ENCODE measurements at places on chromosomes 11 and 22.

DNA sequence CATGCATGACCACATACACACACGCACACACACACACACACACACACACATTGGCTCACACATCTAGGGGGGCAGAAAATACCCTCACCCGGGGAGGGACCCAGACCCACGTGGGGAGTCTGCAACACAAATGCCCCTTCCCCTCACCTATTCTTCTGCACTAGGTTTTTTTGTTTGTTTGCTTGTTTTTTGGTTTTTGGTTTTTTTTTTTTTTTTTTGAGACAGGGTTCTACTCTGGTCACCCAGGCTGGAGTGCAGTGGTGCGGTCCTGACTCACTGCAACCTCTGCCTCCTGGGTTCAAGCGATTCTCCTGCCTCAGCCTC, 28.4 kb downstream of the WEE1 start:
- DNase-seq: no peak

- no peak for DNase-seq
Measured at GRCh38 chr11:125624756-125625213, at the start of gene CHEK1. Gene CHEK1, plus strand, starts transcription at chr11:125625163. Its CDS starts 1,606 bp downstream, at chr11:125626769.

DNA sequence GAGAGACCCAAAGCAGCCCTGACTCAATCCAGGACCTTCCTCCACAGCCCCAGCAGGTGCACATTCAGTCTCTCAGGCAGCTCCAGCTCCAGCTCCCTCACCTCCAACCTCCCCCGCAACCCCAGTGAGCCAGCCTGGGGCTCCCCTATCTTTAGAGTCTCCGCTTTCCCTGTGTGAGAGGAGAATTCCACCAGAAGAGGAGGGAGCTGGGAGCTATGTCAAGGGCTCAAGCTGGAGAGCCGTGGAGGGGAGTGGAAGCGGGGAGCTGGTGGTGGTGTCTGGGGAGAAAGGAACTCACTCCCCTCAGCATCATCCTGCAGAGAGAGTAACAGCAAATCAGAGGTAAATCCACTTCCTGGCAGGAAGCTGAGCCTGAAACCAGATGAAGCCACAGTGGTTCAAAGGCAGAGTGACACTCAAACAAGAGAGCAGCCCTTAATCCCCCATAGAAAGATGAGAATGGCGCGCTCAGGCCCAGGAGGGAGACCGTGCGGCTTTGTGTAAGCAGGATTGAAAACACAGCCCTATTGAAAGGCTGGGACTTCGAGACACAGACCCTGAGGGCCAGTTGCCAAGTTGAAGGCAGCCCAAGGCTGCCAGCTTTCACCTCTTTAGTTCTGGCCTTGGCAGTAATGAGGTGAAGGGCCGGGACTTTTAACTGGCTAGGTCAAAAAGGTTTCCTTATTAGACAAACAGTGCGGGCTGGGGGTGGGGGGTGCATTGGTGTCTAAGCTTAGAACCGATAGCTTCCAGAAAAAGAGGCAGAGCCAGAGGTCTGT, 21.4 kb upstream of the CDON start:
- no peak for DNase-seq

DNA sequence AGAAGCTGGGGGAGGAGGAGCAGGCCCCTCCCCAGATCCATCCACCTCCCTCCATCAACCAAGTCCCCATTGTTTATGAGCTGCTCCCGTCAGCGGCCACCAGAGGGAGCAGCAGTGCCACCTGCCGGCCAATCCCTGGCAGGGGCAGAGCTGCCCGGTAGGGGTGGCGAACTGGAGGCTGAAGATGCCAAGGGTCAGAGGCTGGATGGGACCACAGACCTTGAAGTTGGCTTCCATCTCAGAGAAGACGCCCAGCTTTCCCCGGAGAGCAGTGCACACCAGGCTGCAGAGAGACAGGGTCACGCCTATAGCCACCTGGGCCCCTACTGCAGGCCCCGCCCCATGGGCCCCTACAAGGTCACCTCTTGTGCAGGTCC, 3.6 kb downstream of the FIBP start:
- DNase-seq: peak; percentile 38

GRCh38 chr11:115224551-115224950, 279.7 kb downstream of the CADM1 start:
- no peak for DNase-seq

- no peak for DNase-seq
Measured at GRCh38 chr22:23187211-23187610, 6.9 kb downstream of the BCR start.

DNA sequence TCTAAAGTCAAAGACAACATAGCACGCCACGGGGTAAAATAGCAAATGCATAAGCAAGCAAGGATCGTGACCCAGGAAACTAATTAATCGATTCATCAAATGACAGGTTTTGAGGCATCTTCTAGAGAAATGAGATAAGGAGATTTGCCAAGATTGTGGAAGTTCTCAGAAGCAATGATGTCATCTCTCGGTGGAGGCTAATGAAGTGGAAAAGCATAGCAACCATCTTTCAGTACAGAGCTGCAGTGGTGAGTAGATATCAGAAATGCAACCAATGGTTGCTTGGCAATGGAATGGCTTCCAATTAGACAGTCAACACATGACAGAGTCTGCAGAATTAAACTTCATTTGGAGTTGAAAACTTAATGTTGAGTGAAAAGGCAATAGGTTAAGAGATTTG, 116.0 kb downstream of the KIRREL3 start:
- no peak for DNase-seq

DNA sequence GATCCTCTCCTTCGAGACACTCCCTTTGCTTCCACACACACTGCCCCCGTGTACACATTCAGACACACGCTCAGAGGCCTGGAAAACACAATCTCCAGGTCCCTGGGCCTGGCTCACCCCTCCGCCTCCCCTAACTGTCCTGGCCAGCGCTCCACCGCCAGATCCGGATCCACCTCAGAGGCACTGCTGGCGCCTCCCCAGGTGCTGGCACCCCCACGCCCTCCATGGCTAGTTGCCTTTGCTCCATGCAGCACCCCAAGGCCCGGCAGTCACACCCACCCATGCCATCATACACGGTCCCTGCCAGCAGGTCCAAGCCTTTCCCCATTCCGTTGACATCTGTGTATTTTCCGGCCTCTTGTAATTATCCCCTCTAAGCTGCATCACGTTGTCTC, 11.1 kb downstream of the SPTBN2 start:
- no peak for DNase-seq

DNA sequence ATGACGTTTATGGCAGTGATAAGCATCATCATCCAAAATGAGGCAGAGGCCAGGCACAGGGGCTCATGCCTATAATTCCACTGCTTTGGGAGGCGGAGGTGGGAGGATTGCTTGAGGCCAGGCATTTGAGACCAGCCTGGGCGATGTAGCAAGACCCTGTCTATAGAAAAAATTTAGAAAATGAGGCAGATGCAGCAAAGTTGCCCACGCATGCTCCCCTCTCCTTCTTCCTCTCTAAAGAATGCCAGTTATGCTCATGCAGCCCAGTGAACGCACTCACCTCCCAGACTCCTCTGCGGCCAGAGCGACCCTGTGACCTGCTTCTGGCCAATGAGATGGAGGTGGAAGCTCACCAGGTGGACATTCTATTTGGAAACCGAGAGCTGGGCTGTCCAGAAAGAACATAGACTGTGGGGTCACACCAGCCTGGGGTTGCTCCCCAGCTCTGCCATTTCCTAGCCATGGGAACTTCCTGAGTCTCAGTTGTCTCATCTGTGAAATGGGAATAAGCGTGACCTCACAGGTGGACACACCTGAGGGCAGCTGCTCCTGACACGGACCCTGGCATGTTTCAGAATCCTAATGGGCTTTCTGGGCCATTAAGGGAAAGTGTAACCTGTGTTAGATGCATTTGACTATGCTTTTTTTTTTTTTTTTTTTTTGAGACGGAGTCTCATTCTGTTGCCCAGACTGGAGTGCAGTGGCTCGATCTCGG, 44.9 kb downstream of the MCM5 start:
- no peak for DNase-seq

GRCh38 chr11:88543902-88544655, 206.5 kb upstream of the CTSC start:
- no peak for DNase-seq

DNA sequence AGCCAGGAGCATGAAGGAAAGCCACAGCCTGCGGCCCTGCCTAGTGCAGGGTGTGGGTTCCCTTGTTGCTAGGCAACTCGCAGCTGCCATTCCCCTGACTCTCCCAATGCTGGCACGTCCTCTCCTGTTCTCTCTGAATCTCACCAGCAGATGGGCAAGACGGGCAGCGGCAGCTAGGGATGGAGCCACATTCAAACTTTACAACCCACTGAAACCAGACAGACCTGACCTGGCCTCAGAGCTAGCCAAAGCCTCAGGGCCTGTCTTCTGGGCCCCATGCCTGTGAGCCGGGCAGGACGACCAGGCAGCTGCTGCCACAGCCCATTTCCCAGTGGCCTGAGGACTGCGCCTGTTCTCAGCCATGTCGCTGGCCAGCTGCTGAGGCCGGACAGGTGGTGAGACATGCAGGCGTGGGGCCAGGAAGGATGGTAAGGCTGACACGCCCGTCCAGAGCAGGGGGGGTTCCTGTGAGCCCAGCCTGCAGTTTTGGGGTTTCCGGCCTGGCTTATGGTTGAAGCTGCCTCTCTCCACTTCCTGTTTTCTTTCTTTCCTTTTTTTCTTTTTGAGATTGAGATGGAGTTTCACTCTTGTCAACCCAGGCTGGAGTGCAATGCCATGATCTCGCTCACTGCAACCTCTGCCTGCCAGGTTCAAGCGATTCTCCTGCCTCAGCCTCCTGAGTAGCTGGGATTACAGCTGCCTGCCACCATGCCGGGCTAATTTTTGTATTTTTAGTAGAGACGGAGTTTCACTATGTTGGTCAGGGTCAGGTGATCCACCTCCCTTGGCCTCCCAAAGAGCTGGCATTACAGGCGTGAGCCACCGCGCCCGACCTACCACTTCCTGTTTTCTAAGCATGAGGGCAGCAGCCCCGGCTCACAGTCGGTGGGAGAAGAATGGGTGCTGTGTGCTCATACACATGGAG, 4.1 kb downstream of the SUN2 start:
- no peak for DNase-seq

- DNase-seq: no peak
Measured at GRCh38 chr11:64864135-64864472, 14.3 kb downstream of the EHD1 start.

GRCh38 chr11:3822312-3822711, 14.0 kb downstream of the PGAP2 start:
- no peak for DNase-seq

- DNase-seq: peak; percentile 94
Measured at GRCh38 chr22:37608477-37609239, at the start of gene GGA1. Gene GGA1, plus strand, starts transcription at chr22:37608834. Its CDS starts 27 bp downstream, at chr22:37608861.

DNA sequence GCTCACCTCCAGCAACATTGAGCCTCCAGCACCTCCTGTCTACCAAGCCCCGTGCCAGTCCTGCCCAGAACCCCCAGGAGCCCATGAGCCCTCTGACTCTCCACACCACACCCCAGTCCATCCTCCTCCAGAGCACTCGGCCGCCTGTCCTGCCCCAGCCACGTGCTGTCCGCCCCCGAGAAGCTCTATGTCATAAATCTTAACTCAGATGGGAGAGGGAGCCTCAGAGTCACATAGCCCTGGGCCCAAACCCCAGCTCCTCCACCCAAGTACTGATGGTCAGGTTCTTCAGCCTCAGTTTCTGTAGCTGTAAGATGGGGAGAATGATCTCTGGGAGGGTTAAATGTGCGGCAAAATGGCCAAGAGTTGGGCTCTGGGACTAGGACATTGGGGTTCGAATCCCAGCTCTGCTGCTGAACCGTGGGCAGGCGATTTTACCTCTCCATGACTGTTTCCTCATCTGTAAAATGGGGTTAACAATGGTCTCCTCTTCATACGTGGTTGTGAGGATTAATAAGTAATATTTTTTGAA, 27.8 kb downstream of the CYTH4 start:
- no peak for DNase-seq

DNA sequence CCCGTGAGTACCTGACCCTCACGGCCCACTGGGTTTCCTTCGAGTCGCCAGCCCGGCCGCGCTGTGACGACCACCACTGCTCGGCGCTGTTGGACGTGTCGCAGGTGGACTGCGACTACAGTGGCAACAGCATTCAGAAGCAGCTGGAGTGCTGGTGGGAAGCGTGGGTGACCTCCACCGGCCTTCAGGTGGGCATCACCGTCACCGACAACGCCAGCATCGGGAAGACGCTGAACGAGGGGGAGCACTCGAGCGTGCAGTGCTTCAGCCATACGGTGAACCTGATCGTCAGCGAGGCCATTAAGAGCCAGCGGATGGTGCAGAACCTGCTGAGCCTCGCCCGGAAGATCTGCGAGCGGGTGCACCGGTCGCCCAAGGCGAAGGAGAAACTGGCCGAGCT, 32.2 kb downstream of the ZBED4 start:
- no peak for DNase-seq

- DNase-seq: no peak
Measured at GRCh38 chr22:17777717-17778044, 3.4 kb upstream of the BID start.

- no peak for DNase-seq
Measured at GRCh38 chr11:11296434-11296833, 56.6 kb downstream of the CSNK2A3 start.

GRCh38 chr22:44243761-44244160, 63.0 kb downstream of the PARVG start:
- DNase-seq: no peak

- no peak for DNase-seq
Measured at GRCh38 chr11:85903406-85903805, 48.2 kb downstream of the CCDC83 start.

DNA sequence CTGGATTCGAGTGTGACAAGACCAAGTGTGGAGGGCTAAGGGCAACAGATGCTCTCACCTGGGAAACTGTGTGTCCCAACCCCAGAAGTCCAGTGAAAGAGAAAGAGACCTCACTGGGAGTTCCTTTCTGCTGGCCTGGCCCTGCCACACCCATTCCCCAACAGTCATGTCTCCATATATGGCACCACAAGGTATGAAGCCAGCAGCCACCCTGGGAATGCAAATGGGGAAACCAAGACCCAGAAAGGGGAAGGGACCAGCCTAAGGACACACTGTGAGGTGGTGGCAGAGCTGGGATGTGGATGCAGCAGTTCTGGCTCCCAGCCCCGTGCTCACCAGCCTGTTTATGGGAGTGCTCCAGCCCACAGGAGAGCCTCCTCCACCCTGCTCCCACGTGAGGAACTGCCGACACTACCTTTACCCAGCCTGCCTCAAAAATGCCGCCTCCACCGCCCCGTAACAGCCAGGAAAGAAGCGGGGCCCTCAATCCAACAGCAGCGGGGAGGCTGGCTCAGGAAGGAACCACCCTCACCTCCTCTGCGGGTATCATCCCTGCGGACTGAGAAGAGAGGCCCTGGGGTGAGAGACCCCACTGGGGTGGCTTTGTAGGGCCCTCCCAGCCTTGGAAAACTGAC, 12.6 kb downstream of the LMO1 start:
- no peak for DNase-seq

DNA sequence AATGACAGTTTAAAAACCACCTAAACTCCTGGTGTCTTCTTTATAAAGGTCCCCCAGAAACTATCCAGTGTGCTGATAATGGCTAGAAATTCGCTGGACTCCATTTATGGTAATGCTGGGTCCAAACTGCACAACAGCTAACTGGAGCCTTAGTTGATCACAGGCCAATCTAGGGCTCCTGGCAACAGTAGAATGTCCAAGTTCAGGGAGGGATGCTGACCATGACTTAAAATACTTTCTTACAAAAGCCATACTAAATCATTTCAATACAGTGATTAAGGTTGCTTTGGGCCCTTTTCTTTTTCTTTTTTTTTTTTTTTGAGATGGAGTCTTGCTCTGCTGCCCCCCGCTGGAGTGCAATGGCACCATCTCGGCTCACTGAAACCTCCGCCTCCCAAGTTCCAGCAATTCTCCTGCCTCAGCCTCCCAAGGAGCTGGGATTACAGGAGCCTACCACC, 14.5 kb upstream of the GAB2 start:
- no peak for DNase-seq

GRCh38 chr11:74822170-74822569, 73.5 kb downstream of the RNF169 start:
- DNase-seq: peak; percentile 46

- DNase-seq: no peak
Measured at GRCh38 chr11:73158356-73159051, 16.4 kb upstream of the FCHSD2 start.
